ENCODE measurements at places on chromosomes 6 and 20.

GRCh38 chr6:90290811-90291420 is 5.7 kb downstream of the BACH2 start:
- peaks cover 24% of the 10 kb centered on the region for H3K4me1 ChIP-seq
- DNase-seq = no peak
- H3K27ac ChIP-seq = no peak overlapping the region
- no peak overlapping the region for H3K4me3 ChIP-seq
- H3K36me3 ChIP-seq = no peaks in the 10 kb centered on the region

GRCh38 chr20:62370115-62370806 is 3.1 kb upstream of the LAMA5 start:
- DNase-seq = no peak
- peaks cover 16% of the 10 kb centered on the region for H3K4me1 ChIP-seq
- no peaks in the 10 kb centered on the region for H3K36me3 ChIP-seq
- H3K27ac ChIP-seq = no peak overlapping the region

GRCh38 chr6:77461796-77462195 is 1.5 kb downstream of the HTR1B start:
- no peaks in the 10 kb centered on the region for H3K36me3 ChIP-seq
- H3K27me3 ChIP-seq = peaks cover 4% of the 10 kb centered on the region
- H3K27ac ChIP-seq = no peak overlapping the region
- H3K4me3 ChIP-seq = no peak overlapping the region

- H3K4me1 ChIP-seq = no peaks in the 10 kb centered on the region
- no peaks in the 10 kb centered on the region for H3K27me3 ChIP-seq
- H3K27ac ChIP-seq = no peak overlapping the region
- DNase-seq = no peak
These were observed 60.1 kb downstream of the SEL1L2 start for GRCh38 chr20:13930281-13930680.

DNA sequence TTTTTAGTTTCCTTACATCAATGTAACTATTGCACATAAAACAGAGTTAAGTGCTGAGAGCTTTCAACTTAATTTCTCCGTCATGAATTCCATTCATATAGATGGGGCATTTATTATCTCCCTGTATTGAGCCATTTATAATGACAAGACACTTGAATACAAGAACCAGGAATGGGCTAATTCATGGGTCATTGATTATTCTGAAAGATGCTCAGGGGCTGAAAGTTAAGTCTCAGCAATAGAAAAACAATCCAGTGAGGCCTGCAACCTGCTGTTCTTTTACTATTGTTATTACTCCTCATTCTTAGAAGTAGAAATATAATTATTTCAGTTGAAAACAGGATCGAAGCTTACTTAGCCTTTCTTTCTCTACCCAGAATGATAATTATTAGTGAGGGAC is 307.7 kb downstream of the MMUT start:
- no peaks in the 10 kb centered on the region for H3K36me3 ChIP-seq
- H3K27me3 ChIP-seq = no peaks in the 10 kb centered on the region
- H3K4me1 ChIP-seq = no peaks in the 10 kb centered on the region
- DNase-seq = no peak

- no peaks in the 10 kb centered on the region for H3K27me3 ChIP-seq
- H3K4me1 ChIP-seq = peaks cover 4% of the 10 kb centered on the region
- no peak overlapping the region for H3K4me3 ChIP-seq
- DNase-seq = no peak
These were observed 2.5 kb downstream of the GTF2H5 start for GRCh38 chr6:158170656-158171081.

- no peaks in the 10 kb centered on the region for H3K4me1 ChIP-seq
- no peak for DNase-seq
- peaks cover 18% of the 10 kb centered on the region for H3K36me3 ChIP-seq
- no peak overlapping the region for H3K27ac ChIP-seq
- H3K4me3 ChIP-seq = no peak overlapping the region
- H3K27me3 ChIP-seq = no peaks in the 10 kb centered on the region
These were observed 9.7 kb upstream of the MRPS10 start for GRCh38 chr6:42227173-42227850.

GRCh38 chr20:17419479-17420041 is 111.6 kb downstream of the BFSP1 start:
- no peaks in the 10 kb centered on the region for H3K27me3 ChIP-seq
- H3K36me3 ChIP-seq = no peaks in the 10 kb centered on the region
- no peak overlapping the region for H3K4me3 ChIP-seq
- no peak overlapping the region for H3K27ac ChIP-seq
- H3K4me1 ChIP-seq = no peaks in the 10 kb centered on the region

GRCh38 chr6:10867952-10868351 is 13.9 kb downstream of the GCM2 start:
- H3K36me3 ChIP-seq = no peaks in the 10 kb centered on the region
- H3K27me3 ChIP-seq = no peaks in the 10 kb centered on the region
- no peak overlapping the region for H3K4me3 ChIP-seq
- no peak overlapping the region for H3K27ac ChIP-seq

GRCh38 chr20:17142666-17143065 is 84.2 kb upstream of the PCSK2 start:
- no peak overlapping the region for H3K4me3 ChIP-seq
- H3K27me3 ChIP-seq = no peaks in the 10 kb centered on the region
- H3K27ac ChIP-seq = no peak overlapping the region
- no peaks in the 10 kb centered on the region for H3K36me3 ChIP-seq
- no peaks in the 10 kb centered on the region for H3K4me1 ChIP-seq

- H3K4me3 ChIP-seq = no peak overlapping the region
- DNase-seq = no peak
- H3K36me3 ChIP-seq = peaks cover 22% of the 10 kb centered on the region
These were observed 7.7 kb downstream of the HBS1L start for GRCh38 chr6:135046912-135047311.

- H3K36me3 ChIP-seq = no peaks in the 10 kb centered on the region
- H3K27ac ChIP-seq = no peak overlapping the region
- H3K4me3 ChIP-seq = no peak overlapping the region
- H3K27me3 ChIP-seq = no peaks in the 10 kb centered on the region
These were observed 11.7 kb downstream of the ZBTB46 start for GRCh38 chr20:63819224-63819921.

- H3K27me3 ChIP-seq = peaks cover 4% of the 10 kb centered on the region
- no peaks in the 10 kb centered on the region for H3K36me3 ChIP-seq
- H3K4me3 ChIP-seq = no peak overlapping the region
- no peaks in the 10 kb centered on the region for H3K4me1 ChIP-seq
- DNase-seq = no peak
These were observed 12.1 kb upstream of the MRPS18A start for GRCh38 chr6:43699564-43700186.

DNA sequence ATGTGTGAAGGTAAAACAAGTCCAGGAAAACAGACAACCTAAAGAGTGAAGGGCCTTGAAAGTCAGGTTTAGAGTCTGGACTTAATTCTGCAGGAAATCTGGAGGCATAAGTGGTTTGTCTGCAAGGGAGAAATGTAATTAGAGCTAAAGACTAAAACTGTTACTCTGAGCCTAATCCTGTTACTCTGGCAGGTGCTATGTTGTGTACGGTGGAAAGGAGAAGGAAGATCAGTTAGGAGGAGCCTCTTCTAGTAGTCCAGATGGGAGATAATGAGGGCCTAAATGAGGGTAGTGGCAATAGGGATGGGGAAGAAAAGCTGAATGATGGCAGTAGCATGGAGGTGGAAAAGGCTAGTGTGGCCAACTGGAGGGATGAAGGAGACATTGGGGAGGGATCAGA is 118.5 kb downstream of the PDSS2 start:
- H3K4me3 ChIP-seq = no peak overlapping the region
- no peaks in the 10 kb centered on the region for H3K36me3 ChIP-seq
- no peak overlapping the region for H3K27ac ChIP-seq
- DNase-seq = no peak
- no peaks in the 10 kb centered on the region for H3K4me1 ChIP-seq
- H3K27me3 ChIP-seq = no peaks in the 10 kb centered on the region

- H3K27ac ChIP-seq = no peak overlapping the region
- H3K4me3 ChIP-seq = no peak overlapping the region
- no peaks in the 10 kb centered on the region for H3K36me3 ChIP-seq
- H3K4me1 ChIP-seq = no peaks in the 10 kb centered on the region
- H3K27me3 ChIP-seq = peaks cover 20% of the 10 kb centered on the region
These were observed 814 bp downstream of the TFAP2B start for GRCh38 chr6:50819466-50819903.

- H3K4me3 ChIP-seq = no peak overlapping the region
- no peaks in the 10 kb centered on the region for H3K27me3 ChIP-seq
- DNase-seq = no peak
- H3K36me3 ChIP-seq = no peaks in the 10 kb centered on the region
- no peaks in the 10 kb centered on the region for H3K4me1 ChIP-seq
These were observed 304.7 kb downstream of the SOX4 start for GRCh38 chr6:21898107-21898796.

DNA sequence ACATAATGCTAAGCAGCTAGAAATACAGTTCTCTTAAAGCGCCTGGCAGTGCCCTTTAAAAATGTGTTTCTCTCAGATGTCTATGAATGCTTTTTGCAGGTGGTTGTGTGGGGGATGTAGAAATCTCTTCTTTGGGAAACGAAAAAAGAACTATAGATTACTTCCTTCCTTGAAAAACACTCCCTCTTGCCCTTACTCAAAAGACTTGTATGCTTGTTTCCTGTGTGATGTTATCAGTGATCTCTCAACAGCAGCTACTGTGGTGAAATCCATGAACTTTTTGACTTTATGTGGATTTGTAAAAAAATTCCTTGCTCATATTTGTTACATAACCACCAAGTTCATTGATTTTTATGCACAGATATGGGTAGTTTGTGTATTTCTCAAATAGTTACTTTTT is 916.5 kb downstream of the QKI start:
- no peak overlapping the region for H3K27ac ChIP-seq
- no peak for DNase-seq
